ENCODE measurements at places on chromosomes 11 and 22.
A peak's percentile ranks its signal among the peaks of the same experiment; 100 is the strongest.

- no peak for DNase-seq
Measured at GRCh38 chr11:69499918-69500284, 18.4 kb downstream of the LINC01488 start.

GRCh38 chr11:78646564-78647185 is 72.0 kb upstream of the NARS2 start:
- peak; percentile 13 for DNase-seq

- DNase-seq = peak; percentile 16
Measured at GRCh38 chr22:23888615-23889401, 5.4 kb upstream of the MIF start.

DNA sequence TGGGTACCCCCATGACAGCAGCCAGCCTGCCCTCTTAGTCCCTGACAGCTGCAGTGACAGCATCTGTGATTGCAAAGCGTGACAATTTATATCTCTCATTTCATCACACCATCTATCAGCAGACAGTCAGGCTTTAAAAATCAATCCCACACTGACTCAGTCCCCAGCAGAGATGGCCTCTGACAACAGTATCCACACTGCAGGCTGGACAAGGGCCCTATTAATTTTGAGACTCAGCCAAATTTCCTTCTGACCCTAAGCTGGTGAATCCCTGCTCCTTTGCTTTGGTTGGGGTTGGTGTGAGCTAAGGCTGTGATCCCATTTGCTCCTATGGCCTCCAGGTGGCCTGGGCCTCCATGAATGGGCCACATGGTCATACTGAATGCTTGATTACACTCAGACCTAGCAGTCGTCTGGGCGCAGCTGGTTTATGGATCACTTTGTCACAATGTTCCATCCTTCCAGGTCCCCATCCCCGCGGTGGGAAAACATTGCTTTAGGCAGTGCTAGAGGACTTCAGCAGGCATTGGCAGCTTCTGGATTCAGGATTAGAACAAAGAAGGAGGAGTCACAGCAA is 68.2 kb upstream of the B3GAT1 start:
- DNase-seq = no peak

DNA sequence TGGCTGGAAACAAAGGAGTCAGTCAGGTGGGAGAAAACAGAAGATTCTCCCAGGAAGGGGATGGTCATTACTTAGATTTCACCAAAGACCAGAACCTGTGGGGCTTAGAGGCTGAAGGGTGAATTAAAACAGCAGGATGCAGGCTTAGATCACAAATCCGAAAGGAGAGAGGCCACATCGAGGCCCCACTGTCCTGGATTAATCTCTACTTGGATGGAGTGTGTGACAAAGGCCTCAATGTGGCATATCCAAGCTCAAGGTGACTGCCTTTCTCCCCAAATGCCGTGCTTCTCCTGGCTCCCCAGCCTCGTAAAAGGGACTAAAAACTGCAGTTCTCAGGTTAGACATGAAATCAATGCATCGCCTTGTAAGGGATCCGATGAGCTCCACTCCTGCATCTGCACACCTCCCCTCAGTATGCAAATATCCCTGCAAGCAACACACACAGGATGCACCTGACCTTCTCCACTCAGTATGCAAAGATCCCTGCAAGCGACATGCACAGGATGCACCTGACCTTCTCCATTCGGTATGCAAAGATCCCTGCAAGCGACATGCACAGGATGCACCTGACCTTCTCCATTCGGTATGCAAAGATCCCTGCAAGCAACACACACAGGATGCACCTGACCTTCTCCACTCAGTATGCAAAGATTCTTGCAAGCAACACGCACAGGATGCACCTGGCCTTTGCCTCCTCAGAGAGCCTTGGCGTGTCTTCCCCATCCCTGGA is 447.4 kb downstream of the BRD1 start:
- no peak for DNase-seq

DNA sequence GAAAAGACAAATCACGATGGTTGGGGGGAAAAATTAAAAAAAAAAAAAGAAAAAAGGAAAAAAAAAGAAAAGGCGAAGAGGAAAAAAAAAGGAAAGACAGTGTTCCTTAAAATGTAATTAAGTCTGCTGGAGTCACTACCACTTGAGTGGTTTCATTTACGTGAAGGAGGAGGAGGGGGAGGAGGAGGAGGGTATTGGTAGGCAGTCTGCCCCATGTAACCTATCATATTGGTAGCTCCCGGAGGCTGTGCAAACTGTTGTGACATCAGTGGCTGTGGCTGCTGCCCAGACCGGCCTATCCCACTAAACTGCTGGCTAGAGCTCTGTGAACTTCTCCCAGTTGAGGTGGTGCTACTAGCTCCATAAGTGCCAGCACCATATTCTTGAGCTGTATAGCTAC is 17.9 kb downstream of the KDELR3 start:
- no peak for DNase-seq

- no peak for DNase-seq
Measured at GRCh38 chr22:42769238-42769573, 48.5 kb upstream of the A4GALT start.

Data from MG63 (cell line).